Hair follicle dermal papilla cell (primary cell): ENCODE measurements at places on chromosomes 6 and 20. TPM values are rescaled to one million over a fixed set of nuclear protein-coding genes. Genes with fewer than 3 reads are reported as not detected.

ASIP gene
- 0.32 TPM in 1 of 2 replicates, not detected in the other for total RNA-seq

SOBP gene
- 3.5 and 3.9 TPM in 2 replicates for total RNA-seq

TAP2 gene
- 15.1 and 19.8 TPM in 2 replicates for total RNA-seq

REM1 gene
- 0.16 and 0.36 TPM in 2 replicates for total RNA-seq

BTN1A1 gene
- not detected in 2 replicates for total RNA-seq
